ENCODE measurements at places on chromosomes 1 and 21. TPM values are rescaled to one million over a fixed set of nuclear protein-coding genes. Genes with fewer than 3 reads are reported as not detected.

The FAM167B gene
- total RNA-seq = 0.41 TPM

The LIPI gene
- not detected for total RNA-seq

The OR14K1 gene
- total RNA-seq = not detected

DNA sequence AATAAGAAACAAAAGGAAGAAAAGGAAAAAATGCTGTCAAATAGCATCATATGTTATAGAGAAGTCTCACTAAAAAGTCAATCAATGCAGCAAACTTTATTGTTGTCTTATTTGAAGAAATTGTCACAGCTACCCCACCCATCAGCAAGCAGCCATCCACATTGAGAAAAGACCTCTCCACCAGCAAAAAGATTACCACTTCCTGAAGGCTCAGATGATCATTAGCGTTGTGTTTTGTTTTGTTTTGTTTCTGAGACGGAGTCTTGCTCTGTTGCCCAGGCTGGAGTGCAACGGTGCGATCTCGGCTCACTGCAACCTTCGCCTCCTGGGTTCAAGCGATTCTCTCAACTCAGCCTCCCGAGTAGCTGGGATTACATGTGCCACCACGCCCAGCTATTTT lies 29.0 kb downstream of the ATP2B4 start:
- DNase-seq = no peak

GRCh38 chr1:33261344-33261743 lies 5.1 kb downstream of the ZNF362 start:
- DNase-seq = no peak

DNA sequence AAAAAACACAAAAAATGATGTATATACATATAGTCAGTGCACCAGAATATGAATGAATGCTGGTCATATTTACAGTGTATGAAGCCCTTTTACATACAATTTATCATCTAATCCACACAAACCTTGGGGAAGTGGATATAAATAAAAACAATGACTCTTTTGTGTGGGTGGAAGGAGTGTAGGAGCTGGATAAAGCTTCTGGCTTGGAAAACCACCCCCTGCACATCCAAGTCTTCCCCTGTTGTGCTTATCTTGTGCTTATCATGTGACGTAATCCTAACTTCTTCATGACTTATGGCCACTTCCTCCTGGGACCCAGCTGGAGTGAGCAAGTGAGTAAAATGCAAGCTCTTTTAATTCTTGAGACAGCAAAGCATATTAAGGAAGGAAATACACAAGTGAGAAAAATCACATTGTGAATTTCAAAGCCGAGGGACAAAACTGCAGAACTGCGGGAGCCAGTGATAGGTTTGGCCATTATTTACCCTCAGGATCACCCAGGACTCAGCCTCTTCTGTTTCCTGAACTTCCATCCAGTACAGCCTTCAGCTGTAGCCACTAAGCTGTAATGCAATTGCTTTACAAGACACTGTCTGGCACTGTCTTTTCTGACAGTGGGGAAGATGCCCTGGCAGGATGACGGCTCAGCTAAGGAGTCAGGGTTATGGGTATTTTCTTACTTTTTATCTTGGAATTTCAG lies 104.0 kb upstream of the PPM1J start:
- DNase-seq = no peak

GRCh38 chr1:236774926-236775325 lies 20.2 kb upstream of the MTR start:
- no peak for DNase-seq

GRCh38 chr1:30723331-30723755 lies at the start of gene MATN1:
Gene MATN1 (minus strand): TSS chr1:30723585. CDS start chr1:30723551, 34 bp downstream.
- DNase-seq = no peak

The TRIM62 gene
- 3.3 TPM for total RNA-seq

GRCh38 chr1:112905395-112906149 lies 50.4 kb downstream of the SLC16A1 start:
- DNase-seq = no peak

The CHRNB2 gene
- total RNA-seq = 17.9 TPM

- DNase-seq = no peak
Observed at GRCh38 chr1:150619576-150620509, 9.6 kb downstream of the ENSA start.

The PTPRC gene
- 2.9 TPM for total RNA-seq

The S100A8 gene
- 7.3 TPM for total RNA-seq

The PRKCZ gene
- total RNA-seq = 58.7 TPM

The LENEP gene
- total RNA-seq = 1.2 TPM

The CELA3A gene
- total RNA-seq = not detected

GRCh38 chr21:16125274-16125673 lies 395.5 kb downstream of the USP25 start:
- no peak for DNase-seq

- DNase-seq = no peak
Observed at GRCh38 chr1:160169553-160170399, 18.4 kb downstream of the ATP1A4 start.

DNA sequence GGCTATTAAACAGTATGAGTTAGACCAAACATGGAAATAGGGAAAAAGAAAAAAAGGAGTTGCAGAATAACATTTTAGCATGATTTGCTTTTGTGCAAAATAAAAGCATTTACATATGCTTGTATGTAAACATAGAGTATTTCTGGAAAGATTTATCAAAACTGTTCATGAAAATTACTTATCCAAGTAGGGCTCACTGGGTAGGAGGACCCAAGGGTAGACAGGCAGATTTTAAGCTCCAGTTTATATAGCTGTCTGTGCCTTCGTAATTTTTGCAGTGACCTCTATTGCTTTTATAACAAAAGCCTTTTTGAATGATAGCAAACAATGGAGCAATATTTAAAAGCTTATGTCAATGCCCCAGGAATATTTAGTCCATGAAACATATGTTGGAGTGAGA lies 228.8 kb upstream of the IRF2BP2 start:
- no peak for DNase-seq

DNA sequence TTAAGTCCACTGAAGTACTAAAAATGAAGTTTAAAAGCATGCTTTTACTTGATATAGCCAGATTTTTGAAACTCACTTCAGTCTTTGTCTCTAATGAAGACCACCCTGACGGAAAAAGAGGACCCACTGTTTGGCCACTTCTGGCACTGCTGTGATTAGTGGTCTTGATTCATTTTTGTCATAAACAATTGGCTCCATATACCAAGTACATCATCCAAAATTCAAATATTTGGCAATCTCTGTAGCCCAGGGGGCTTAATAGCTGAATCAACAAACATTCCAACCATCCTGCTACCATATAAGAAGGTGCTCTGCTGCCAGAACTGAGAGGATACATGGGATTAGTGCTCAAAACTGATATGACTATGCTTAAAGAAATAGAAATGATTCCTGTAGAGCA lies 156.0 kb downstream of the COL24A1 start:
- no peak for DNase-seq

The BEND5 gene
- total RNA-seq = 18.8 TPM

- no peak for DNase-seq
Observed at GRCh38 chr1:55965981-55966461, 613.3 kb downstream of the PLPP3 start.

- DNase-seq = no peak
Observed at GRCh38 chr1:205179842-205180241, 31.7 kb downstream of the DSTYK start.

- no peak for DNase-seq
Observed at GRCh38 chr1:228276174-228276831, 68.5 kb downstream of the OBSCN start.

DNA sequence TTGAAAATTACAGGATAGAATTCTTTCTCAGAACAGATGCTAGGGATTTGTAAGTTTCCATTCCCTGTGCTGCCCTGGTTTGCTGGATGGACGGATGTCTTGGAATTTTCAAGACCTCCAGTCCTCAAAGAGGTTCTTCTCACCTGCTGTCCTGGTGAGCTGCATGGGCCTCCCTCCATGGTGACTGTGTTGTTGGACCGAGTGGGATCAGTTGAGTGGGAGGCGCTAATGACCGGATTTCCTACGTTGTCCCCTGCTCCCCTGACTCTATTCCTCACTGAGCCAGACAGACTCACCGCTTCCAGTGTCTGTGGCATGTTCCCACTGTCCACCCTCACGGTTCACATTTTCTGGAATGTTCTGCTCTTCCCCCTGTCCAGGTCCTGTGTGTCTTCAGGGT lies 229.8 kb downstream of the CAMTA1 start:
- DNase-seq = no peak

The DR1 gene
- 22.4 TPM for total RNA-seq

- DNase-seq = no peak
Observed at GRCh38 chr1:89710498-89711139, 77.7 kb downstream of the LRRC8C start.

DNA sequence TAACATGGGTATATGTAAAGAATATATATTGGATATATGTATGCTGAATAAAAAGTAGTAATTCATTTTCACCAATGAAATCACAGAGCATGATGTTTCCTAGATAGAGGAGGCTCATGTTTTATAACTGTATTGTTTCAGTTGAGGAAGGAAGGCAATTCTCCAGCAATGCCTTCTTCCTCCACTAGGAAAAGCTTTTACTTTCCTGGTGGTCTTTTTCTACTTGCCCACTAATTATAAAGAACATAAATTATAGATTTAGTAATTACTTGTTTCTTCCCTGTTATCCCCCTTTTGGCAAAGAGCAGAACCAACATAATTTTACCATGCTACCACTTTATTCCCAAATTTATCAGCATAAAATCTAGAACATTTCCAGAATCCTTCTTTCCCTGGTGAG lies 159.0 kb downstream of the PLA2G4A start:
- no peak for DNase-seq

The HSD11B1 gene
- not detected for total RNA-seq

- DNase-seq = no peak
Observed at GRCh38 chr1:200242110-200243041, 167.5 kb downstream of the ZNF281 start.

GRCh38 chr1:169103002-169103401 lies 3.5 kb upstream of the ATP1B1 start:
- DNase-seq = no peak

The ELK4 gene
- 6.9 TPM for total RNA-seq

The CD244 gene
- not detected for total RNA-seq

- DNase-seq = no peak
Observed at GRCh38 chr1:68442822-68443556, 6.8 kb downstream of the RPE65 start.

GRCh38 chr21:21807598-21807903 lies 809.3 kb downstream of the NCAM2 start:
- DNase-seq = no peak

DNA sequence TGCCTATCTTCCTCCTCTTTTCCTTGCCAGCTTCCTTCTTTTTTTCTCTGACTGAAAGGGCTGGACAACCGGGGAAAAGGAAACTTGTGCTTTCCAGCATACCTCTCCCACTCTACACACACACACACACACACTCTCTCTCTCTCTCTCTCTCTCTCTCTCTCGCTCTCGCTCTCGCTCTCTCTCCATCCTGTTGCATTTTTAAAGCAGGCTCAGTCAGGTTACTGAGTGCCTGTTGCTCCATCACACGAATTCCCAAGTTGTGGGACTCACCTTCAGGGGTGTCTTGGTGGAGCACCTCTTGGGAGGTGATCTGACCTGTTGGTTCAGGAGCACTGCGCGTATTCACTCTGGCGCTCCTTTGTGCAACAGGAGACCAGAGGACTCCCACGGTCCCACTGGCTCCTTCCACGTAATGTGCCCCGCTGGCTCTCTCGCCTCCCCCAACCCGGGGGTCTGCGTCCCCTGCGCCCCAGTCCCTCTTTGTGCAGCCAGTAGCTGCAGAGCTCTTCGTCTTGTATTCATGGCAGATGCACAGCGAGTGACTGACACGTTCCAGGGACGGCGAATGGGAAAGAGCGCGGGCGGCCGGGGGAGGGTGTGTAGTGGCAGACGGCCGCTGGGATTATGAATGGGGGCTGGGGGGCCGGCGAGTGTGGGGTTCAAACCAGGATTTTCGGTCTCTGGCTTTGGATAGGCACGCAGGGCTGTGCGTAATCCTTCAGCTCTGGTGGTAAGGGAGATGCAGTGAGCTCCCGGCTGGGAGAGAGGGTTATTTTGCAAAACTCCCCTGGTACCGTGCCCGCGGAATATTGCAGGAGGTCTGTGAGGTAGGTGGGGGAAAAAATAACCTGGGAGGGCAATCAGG lies 660 bp upstream of the PDE4B start:
- no peak for DNase-seq

The PLEKHN1 gene
- total RNA-seq = not detected

GRCh38 chr1:227796359-227796915 lies 19.0 kb upstream of the PRSS38 start:
- no peak for DNase-seq

The CHRM3 gene
- 39.1 TPM for total RNA-seq

GRCh38 chr21:45541221-45542039 lies 810 bp downstream of the SLC19A1 start:
- DNase-seq = peak; percentile 93

DNA sequence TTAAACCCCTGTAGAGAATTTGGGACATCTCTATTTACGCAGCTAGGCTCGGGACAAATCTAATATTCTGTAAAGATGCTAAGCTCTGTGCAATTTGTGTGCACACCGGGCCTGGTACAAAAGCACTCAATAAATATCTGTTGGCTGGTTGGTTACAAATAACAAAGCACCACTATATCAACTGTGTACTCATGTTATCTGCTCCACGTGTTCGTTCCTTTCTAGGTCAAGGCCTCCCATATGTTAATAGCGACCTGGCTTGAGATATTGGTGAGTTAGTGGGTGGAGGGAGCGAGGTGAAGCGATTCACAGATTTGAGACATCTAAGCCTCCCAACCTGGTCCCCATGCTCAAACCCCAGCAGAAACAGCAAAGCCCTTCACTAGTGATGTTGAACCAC lies 47.1 kb upstream of the KAZN start:
- no peak for DNase-seq

GRCh38 chr1:56529801-56530200 lies 49.6 kb downstream of the PLPP3 start:
- DNase-seq = no peak

GRCh38 chr1:2385606-2386280 lies 5.6 kb downstream of the MORN1 start:
- DNase-seq = no peak

The GPR3 gene
- 0.41 TPM for total RNA-seq

GRCh38 chr21:23887725-23888306 lies 1719.5 kb downstream of the MRPL39 start:
- DNase-seq = no peak

GRCh38 chr1:63329621-63330330 lies 7.4 kb downstream of the FOXD3 start:
- DNase-seq = no peak

The INKA2 gene
- 4.5 TPM for total RNA-seq

- DNase-seq = no peak
Observed at GRCh38 chr1:12001249-12001917, 17.9 kb upstream of the MIIP start.
